Activated CD8-positive, alpha-beta memory T cell treated with anti-CD3 and anti-CD28 coated beads for 1 hour (primary cell): ENCODE measurements at places on chromosomes 2 and 18.

DNA sequence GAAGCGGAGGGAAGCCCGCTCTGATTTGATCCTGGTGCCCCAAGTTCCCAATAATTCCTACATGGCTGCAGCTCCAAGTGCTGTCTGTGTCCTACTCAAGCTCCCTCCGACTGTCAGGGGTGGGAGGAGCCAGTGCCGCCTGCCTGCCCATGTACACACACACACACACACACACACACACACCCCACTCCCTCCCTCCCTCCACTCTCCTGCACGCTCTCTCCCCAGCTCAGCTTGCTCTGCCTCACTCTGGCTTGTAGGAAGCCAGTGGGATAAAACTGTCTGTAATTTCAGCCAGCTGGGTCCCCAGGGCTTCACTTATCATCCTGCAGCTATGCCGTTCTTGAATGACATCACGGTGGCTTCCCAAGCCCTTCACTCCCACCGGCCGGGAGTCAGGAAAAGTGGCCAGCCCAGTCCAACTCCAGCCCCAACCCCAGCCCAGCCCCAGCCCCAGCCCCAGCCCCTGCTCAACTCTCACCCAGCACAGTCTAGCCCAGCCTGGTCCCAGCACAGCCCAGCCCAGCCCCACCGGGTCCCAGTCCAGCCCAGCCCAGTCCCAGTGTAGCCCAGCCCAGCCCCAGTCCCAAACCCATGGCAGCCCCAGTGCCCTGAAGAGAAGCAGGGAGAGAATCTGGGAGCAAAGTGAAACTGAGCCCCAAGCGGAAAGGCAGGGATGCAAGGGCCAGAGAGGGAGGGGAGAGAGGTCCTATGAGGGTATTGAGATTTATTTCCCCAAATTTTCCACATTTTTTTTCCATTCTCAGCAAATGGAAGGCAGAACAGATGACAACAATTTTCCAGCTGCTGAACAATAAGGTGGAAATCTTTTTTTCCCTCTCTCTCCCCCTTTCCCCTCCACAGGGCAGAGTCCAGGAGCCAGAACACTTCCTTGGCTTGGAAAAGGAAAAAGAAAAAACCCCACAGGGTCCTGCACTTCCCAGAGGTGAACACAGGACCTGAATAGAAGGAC lies 144.0 kb downstream of the TNS1 start:
- no peak for DNase-seq

DNA sequence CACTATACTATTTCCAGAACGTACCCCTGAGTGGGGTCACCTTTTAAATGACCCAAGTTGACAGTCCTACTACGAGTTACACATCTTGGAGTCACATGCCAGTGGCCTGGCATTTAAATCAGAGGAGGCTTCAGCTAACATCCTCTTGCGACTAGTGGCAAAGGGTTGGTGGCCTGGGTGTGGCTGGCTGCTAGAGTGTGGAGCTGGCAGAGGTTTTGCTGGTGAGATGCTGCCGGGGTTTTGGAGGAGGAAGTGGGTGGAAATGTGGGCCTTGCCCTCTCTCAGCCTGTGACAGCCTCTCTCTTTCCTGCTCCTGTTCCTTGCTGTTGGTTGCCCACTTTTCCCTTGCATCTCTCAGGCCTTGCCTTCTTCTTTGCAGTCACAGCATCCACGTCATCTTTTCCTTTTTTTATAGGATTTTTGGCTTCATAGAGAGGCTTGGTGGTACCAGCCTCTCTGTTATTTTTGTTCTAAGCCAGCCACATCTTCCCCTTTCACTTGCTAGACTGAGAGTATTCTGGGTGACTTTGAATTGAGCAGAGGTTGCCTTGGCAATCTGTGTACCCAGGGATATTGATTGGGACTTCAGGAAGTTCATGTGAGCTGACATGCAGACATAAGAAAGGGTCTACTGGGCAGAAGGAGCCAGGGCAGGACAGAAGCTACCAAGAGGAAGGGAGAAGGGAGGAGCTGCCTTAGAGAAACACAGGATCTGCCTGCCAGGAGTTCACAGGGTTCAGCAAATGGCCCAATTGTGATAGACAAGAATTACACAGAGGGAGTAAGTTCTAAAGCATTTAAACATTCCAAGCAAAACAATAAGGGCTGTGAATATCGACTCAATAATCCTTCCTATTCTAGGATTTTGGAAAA lies 55.4 kb downstream of the CDC42EP3 start:
- DNase-seq, result no peak

- DNase-seq, result no peak
Observed at GRCh38 chr18:8930990-8931616, 171.4 kb upstream of the NDUFV2 start.

- no peak for DNase-seq
Observed at GRCh38 chr2:180979749-180980105, 678 bp upstream of the UBE2E3 start.

- DNase-seq, result no peak
Observed at GRCh38 chr18:57775937-57776336, 27.2 kb downstream of the ATP8B1 start.

- no peak for DNase-seq
Observed at GRCh38 chr18:35089382-35089781, 48.2 kb downstream of the MAPRE2 start.

GRCh38 chr2:189504238-189504637 lies 63.0 kb downstream of the WDR75 start:
- DNase-seq, result no peak

- no peak for DNase-seq
Observed at GRCh38 chr2:162050513-162050961, 23.5 kb downstream of the DPP4 start.

GRCh38 chr2:188410504-188411235 lies 119.0 kb downstream of the GULP1 start:
- DNase-seq, result no peak

DNA sequence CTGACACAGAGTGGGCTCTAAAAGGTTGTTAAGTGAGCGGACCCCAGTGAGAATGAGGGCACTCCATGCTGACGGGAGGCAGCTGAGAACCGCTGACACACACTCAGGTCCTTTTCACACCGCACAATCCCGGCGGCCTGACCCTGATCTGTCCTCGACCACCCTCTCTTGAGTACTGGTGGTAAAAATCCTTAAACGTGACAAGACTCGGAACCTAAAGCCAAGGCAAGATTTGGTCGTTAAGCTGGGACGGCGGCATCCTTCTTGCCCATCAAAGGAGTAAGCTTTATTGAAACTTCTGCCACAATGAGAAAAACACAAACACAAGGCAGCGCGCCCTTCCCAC lies 569 bp downstream of the TMX3 start:
- DNase-seq, result no peak

GRCh38 chr2:8511868-8512612 lies 169.8 kb upstream of the ID2 start:
- no peak for DNase-seq

DNA sequence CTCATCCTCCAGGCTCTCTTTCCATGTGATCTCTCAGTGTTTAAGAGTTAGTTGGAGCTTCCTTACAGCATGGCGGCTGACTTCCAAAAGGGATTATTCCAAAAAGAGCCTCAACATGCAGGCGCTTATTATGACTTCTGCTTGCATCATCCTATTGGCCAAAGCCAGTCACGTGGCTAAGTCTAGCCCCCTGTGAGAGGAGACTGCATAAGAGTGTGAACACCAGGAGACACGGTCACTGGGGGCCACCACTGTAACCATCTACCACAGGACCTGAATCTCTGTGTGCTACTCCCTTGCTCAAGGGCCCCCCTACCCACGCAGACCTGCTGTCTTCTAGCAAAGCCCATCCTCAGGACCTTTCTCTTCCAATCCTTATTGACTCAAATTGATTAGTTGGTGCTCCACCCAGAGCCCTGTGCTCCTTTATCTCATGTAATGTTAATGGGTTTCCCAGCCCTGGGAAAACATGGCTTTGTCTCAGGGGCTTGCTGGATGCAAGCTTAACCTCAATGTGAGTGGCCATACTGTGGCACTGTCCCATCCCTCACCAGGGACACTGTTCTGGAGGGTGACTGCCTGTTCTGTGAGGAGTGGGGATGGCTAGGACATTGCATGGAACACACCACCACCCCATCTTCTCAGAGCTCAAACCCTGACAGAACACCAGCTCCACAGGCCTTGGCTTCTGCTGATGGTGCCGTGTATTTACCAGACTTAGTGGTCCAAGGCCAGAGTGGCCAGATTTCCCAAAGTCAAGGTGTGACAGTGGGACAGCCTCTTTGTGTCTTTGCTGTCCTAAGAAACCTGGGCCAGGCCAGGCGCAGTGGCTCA lies 4.2 kb downstream of the IL1RN start:
- DNase-seq, result no peak

- DNase-seq, result no peak
Observed at GRCh38 chr2:85893428-85894258, 4.9 kb upstream of the ST3GAL5 start.

- no peak for DNase-seq
Observed at GRCh38 chr2:221314786-221315185, 257.3 kb downstream of the EPHA4 start.

DNA sequence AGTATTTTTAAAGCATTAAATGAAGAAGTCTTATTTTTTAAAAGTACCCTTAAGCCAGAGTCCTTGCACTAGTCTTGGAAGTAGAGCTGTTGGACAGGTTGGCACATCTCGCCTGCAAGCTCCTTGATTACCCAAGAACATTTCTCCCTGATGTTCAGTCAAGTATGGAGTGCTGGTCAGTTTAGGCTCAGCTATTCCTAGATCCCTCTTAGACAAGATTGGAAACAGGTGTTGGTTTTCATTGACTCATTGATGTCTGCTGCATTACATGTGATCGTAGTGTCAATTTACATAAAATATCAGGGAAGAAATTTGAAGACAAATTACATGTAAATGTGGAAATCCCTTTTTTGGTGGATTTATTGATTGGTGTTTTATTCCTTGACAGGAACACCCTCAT lies 170.4 kb downstream of the ZNF407 start:
- no peak for DNase-seq

GRCh38 chr18:13999231-13999630 lies 83.9 kb upstream of the MC2R start:
- no peak for DNase-seq

DNA sequence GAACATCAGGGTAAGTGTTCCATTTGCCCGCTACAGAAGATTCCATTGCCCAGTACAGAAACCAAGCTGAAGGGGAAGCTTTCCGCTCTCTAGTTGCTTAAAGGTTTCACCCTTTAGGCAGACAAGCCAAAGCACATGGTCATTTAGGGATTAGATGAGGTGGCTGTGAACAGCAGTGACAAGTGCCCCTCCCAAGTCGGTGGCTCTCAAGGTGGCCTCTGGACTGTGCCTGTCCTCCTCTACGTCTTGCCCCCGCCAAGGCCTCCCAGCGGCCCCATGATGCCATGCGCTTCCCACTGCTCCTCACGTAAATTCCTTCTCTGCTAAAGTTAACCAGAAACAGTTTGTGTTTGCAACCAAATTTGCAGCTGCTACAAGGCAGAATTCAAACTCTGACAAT lies 24.2 kb upstream of the PTPN4 start:
- DNase-seq, result no peak

DNA sequence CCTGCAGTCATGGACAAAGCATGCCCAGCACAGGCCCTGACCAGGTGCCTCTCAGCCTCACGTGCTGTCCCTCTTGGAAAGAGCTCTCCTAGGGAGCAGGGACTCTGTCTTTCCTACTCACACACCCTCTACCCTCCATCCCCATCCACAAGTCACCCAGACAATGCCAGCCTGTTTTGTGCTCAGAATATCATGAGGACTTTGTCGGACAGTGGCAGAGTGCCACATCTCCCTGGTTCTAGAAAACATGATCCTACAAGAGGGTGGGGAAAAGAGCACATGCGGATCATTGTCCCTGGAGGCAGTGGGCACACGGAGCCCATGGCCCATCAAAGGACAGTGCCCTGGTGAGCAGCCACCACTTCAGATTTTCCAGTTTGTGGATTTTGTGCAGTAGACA lies 3.7 kb upstream of the MAL start:
- no peak for DNase-seq
